ENCODE measurements at places on chromosomes 6 and 20.

DNA sequence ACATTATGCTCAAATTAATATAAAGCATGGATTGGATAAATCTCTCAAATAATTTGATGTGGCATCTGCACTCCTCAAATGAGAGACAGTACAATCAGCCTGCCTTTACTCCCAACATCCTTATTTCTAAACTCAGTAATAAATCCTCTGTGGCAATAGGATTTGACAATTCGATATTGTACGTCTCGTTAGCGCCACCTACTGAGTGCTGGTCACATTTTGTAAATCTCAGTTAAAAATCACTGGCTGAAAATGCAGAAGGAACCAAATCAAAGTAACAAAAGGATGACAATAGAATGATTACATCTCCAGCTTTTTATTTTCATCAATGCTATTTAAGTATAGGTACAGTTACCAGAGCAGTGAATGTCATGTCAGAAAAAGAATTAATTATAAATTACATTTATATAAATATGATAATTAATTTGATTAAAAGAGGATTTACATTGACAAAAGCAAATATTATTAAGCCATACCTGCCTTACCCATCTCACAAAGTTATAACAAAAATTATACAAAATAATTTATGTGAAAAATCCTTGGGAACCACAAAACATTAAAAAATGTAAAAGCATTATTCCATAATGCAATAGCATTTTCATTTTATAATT is 20.2 kb upstream of the GJE1 start:
- DNase-seq = peak; percentile 42

DNA sequence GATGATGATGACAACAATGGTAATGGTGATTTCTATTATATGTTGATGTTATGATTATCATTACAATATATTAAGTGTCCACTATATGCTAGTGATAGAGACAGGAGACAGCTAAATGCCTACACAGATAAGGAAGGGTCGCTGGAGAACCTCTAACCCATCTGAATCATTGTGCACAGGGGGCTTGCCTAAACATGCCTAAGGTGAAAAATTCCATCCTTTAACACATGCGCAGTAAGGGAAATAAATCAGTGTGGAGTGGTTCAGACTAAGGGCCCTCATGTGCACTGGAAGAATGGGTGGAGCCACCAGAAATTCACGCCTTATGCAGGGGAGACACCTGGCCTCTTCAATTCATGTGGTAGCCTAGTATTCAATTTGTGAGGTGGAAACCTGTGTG is 120.4 kb downstream of the TPBG start:
- peak; percentile 2 for DNase-seq

DNA sequence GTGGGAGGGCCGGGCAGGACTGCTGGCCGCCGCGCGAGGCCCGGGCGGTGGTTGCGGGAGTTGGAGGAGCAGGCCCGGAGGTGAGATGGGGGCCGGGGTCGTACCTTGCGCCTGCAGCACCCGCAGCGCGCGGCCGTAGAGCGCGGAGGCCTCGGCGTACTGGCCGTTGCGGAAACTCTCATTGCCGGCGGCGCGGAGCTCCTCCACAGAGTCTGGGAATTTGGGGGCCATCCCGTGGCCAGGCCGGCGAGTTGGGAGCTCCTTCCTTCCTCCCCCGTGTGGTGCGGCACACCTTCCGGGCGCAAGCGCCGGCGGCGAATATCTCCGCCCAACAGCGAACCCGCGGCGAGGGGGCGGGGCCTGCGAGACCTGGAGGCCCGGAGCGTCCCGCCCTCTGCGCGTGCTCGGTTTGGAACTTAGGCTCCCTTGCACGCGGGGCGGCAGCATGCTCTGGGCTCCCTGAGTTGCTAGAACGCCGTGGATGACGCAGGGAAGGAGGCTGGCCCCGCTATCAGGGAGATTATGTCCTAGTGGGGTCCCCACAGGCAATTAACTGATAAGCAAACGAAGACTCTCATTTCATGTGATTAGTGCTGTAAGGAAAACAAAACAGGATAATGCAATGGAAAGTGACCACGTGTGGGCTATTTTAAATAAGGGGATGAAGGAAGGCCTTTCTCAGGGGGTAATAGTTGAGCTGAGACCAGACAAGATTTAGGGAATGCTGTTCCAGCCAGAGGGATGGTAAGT is at the start of gene TOMM34:
TSS of gene TOMM34 (minus strand) at position 295 of the 750 bp plus-strand sequence. CDS start at position 231, 64 bp downstream.
- peak; percentile 96 for DNase-seq

DNA sequence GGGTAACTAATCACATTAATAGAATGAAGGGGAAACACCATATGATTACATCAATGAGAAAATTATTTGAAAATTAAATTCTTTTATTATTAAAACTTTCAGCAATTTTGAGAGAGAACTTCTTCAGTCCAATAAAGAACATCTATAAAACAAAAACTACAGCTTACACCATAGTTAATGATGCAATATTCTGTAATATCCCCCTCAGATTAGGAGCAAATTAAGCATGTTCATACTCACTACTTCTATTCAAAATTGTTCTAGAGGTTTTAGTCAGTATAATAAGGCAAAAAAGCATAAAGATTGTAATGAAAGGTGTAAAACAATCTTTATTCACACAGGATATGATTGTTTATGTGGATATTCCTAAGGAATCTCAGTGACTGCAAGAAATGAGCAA is 465.4 kb downstream of the CD109 start:
- DNase-seq = no peak

GRCh38 chr6:111150577-111150976 is 63.3 kb downstream of the SLC16A10 start:
- no peak for DNase-seq

- no peak for DNase-seq
Measured at GRCh38 chr6:79909517-79909916, 37.8 kb downstream of the ELOVL4 start.

GRCh38 chr20:14208956-14209355 is 128.5 kb downstream of the FLRT3 start:
- DNase-seq = no peak

DNA sequence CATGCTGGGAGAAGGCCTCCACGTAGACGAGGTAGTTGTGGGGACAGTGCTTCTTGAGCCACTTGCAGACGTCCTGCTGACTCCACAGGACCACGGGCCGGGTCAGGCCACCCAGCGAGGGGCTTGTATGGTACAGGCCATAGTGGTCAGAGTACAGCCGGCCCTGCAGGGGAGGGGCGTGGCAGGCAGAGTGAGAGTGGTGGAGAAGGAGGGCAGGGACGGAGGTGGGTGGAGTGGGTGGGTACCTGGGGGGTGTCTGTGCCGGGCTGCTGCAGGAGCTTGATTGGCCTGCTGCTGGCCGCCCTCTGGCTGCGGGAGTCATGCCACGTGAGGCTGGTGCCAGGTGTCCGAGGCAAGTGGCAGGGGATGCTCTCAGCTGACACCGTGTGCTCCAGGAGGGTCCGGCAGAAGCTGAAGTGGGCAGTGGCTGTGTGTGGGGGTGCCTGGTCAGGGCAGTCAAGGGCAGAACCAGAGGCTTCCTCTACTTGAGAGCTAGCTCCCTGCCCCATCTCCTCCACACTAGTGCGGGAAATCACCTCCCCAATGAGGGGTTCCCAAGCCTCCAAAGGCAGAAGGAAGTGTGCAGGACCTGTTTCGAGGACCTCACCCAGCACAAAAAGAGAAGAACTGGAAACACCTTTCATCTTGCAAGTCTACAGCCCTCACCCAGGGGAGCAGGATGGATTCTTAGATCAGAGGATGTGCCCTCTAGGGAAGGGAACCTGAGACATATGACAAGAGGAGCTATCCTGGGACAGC is 2.3 kb downstream of the SAMD10 start:
- DNase-seq = no peak

GRCh38 chr6:111592726-111593511 is 12.8 kb downstream of the TRAF3IP2 start:
- DNase-seq = no peak

- DNase-seq = no peak
Measured at GRCh38 chr6:166483026-166483425, 100.3 kb upstream of the MPC1 start.

- DNase-seq = no peak
Measured at GRCh38 chr6:35392773-35393672, 50.7 kb downstream of the PPARD start.

Measured in SHP77 (cell line).